ENCODE measurements at places on chromosomes 16 and 17.

GRCh38 chr17:53093391-53093790 is 729.3 kb upstream of the KIF2B start:
- DNase-seq: no peak

- no peak for DNase-seq
Observed at GRCh38 chr16:73058616-73059409, 10.9 kb upstream of the ZFHX3 start.

DNA sequence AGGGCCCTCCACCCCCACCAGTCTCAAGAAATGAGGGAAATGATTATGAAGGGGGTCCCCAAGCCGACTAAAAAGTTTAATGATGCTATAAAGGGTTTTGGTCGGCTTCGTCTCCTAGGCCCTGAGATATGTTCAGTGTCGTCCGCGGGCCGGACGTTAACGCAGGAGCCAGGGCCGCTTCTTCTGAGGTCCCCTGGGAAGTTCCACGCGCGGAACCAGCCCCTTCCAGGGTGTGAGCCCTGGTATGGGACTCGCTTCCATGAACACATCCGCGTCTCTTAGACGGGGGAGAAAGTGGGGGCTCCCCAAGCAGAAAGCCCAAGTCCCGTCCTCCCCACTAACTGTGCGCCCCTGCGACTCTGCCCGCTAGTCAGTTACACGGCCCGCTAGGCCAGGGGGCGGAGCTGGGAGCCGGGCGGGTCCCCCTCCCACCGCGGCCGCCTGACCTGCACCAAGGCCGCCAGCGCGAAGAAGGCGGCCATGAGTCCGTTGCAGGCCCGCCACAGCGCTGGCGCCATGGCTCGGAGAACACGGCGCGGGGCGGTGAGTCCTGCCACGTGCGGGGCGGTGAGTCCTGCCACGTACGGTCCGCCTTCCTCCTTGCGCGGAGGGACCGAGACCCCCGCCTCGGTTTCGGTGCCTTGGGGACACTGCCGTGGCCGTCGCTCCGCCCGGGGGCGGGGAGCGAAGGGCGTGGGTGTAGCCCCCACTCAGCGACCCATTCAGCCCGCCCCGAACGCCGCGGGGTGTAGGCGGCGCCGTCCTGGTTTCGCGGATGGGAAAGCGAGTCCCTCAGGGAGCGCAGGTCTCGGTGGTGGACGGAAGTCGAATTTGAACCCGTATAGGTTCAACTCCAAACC is at the start of gene TMEM220:
TSS of gene TMEM220 (minus strand) at position 690 of the 860 bp plus-strand sequence. CDS start at position 518, 172 bp downstream.
- peak; percentile 66 for DNase-seq

- no peak for DNase-seq
Observed at GRCh38 chr16:16102738-16103137, 120.6 kb downstream of the ABCC6 start.

DNA sequence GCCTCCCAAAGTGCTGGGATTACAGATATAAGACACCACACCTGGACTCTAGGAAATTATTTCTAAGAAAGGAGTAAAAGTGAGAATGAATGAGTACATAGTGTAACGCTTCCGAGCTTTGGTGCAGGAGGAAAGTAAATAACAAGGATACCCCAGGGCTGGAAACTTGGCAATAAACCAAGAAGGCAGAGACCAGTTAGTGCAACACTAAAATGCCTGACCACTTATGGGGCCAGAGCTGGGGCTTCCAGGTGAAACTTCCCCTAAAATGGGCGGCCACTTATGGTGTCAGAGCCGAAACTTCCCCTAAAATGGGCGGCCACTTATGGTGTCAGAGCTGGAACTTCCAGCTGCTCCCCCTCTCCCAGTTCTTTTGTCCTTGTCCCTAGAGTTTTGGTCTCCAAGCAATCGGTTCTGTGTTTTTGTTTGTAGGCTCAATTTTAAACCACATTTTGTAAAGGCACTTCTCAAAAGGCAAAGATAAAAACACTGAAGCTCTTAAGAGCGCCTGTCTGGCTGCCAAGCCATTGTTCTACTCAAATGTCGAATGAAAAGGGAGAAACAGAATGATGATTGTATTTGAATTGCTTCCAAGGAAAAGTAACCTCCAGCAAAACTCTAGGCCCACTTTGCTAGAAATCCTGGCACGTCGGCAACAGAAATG is 63.9 kb downstream of the NXN start:
- DNase-seq: no peak

DNA sequence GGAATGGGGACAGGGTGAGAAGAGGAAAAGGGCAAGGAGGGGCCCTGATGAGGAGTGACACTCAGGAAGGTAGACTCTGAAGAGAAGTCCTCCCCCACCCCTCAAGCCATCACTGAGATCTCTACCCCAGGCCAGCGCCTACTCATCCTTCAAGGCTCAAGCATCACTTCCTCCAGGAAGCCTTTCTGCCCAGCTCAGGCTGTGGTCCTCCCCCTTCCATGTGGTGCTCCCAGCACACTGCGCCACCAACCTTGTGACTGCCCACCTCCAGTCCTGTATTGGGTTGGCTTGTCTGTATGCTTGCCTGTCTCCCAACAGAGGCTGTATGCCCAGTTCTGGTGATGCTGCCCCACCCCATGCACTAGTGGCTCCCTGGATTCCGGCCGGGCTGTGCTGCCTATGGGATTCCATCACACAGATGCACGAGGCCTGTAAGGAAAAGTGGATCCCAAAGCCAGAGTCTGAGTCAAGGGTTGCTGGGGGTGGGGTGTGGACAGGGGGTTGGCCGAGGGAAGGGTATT is 19.8 kb upstream of the ZFP90 start:
- no peak for DNase-seq

DNA sequence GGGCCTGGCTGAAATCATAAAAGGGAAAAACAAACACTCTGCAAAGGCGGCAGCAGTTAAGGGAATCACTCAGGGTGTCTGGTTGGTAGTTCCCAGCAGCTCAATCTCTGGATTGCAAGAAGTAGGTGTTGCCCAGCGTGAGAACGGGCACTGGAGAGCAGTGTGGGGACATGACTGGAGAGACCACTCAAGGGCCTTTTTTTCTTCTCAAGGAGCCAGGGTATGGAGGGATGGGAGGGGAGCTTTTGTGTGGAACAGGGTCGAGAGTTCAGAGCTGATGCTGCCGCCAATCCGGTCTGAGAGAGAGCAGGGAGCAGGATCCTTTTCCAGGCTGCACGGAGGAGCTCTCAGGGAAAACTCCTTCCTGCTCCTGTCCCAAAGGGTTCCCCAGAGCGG is 15.2 kb downstream of the SCNN1B start:
- DNase-seq: peak; percentile 77

DNA sequence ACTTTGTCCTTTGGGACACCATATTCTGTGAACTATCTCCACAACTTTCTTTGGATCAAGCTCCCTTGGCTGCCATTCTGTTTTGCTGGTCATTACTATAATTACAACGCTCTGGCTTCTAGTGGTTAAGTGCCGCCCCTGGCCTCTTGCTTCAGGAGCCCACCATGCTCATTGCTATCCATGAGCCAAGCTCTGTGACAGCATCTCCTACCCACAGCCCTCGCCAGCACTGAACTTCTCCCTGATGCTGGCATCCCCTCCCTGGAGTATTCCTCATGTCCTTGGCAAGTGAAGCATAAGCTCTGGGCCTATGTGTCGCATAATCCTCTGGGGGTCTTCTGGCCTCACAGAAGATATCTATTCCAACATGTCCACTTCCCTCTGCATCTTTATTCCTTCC is 60.6 kb upstream of the DHX40 start:
- DNase-seq: no peak

- no peak for DNase-seq
Observed at GRCh38 chr16:28967156-28967555, 7.4 kb upstream of the SPNS1 start.

DNA sequence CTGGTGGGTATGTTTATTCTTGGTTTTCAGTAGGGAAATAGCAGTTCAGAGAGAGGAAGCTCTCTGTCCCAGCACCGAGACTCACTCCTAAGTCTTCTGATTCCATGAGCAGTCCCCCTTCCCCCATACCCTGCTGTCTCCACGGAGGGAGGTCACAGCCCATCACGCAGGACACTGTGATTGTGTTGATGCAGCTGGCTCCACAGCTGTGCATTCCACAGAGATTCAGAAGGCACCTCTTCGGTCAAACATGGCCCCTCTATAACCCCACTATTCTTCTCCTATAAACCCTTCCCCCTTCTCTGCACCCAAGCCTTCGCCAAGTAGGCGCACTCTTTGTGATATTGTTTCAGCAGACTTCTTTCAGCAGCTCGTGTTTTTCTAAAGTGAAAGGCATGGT is 104.3 kb upstream of the HLF start:
- DNase-seq: no peak

DNA sequence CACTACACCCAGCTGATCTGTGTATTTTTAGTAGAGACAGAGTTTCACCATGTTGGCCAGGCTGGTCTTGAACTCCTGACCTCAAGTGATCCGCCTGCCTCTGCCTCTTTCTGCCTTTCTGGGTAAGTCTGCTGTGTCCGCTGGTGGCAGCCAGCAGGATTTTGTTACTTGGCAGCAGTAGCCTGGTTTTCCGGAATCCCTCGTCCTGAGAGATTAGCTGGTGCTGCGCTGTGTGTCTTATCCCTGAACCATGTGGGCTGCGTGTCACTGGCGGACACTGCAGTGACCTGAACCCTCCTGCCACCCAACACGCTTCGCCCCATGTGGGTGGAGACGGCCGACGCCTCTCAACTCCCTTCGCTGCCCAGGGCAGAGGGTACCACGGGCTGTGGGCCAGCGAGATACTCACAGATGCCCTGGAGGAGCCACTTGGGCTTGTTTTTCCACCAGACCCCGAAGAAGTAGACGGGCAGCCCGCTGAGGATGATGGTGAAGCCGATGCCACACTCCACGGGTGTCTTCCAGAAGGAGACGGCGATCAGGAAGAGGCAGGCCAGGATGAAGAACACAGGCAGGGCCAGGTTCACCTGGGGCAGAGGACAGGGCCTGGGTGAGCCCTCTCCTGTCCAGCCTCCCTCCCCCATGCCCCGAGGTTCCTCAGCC is 35.2 kb downstream of the SLC7A5 start:
- no peak for DNase-seq

- no peak for DNase-seq
Observed at GRCh38 chr17:34654276-34654880, 75.0 kb downstream of the TMEM132E start.

- no peak for DNase-seq
Observed at GRCh38 chr16:11328172-11329070, 16.8 kb upstream of the RMI2 start.

GRCh38 chr16:31471875-31472708 is at the start of gene TGFB1I1:
Gene TGFB1I1, plus strand, starts transcription at chr16:31472152. Its CDS starts 37 bp downstream, at chr16:31472189.
- DNase-seq: no peak

DNA sequence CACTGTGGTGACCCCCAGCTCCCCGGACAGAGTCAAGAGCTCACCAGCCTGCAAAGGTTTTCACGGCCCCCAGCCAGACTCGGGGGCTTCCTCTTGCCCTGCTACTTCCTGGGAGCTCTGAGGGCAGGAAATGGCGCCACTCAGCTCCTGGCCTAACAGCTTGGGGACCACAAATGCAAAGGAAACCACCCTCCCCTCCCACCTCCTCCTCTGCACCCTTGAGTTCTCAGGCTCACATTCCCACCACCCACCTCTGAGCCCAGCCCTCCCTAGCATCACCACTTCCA is 375 bp upstream of the SPN start:
- DNase-seq: no peak

- DNase-seq: no peak
Observed at GRCh38 chr16:67464565-67464964, 16.4 kb downstream of the ATP6V0D1 start.

- no peak for DNase-seq
Observed at GRCh38 chr17:53633856-53634255, 188.9 kb upstream of the KIF2B start.

GRCh38 chr16:47705266-47705665 is 244.1 kb downstream of the PHKB start:
- DNase-seq: no peak

GRCh38 chr16:88202207-88202745 is 180.5 kb upstream of the ZNF469 start:
- no peak for DNase-seq

DNA sequence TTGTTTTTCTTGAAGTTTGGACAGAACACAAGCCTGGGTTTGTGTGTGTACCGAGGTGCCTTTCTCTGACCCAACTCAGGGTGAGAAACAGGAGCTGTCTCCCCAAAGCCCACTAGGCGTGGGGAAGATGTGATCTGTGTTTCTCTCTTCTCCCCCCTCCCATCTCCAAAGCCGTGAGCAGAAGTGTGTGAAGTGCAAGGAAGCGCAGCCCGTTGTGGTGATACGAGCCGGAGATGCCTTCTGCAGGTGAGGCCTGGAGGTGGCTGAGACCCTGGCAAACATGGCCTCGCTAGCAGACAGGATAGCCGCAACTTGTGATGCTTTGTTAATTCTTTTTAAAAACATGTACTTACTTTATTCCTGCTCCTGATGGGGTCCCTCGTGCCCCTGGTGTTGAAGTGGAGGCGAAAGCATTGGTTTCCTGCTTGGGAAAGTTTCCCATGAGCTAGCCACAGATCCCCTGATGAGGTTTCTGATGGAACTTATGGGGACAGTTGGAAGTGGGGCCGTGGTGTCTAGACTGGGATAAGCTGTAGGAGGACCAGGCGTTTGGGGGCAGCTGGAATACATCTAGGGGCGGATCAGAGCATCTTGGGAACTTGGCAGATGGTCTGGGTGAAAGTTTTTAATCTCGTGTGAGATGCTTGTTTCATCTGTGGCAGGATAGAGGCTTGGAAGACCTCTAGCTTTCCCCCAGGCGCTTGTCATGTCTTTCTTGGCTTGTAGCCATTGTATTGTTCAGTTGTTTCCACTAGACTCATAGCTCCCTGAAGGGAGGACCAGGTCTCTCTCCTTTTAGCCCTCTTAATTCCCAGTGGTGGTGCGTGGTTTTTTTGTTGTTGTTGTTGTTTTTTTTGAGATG is 893 bp downstream of the CTU2 start:
- DNase-seq: no peak

DNA sequence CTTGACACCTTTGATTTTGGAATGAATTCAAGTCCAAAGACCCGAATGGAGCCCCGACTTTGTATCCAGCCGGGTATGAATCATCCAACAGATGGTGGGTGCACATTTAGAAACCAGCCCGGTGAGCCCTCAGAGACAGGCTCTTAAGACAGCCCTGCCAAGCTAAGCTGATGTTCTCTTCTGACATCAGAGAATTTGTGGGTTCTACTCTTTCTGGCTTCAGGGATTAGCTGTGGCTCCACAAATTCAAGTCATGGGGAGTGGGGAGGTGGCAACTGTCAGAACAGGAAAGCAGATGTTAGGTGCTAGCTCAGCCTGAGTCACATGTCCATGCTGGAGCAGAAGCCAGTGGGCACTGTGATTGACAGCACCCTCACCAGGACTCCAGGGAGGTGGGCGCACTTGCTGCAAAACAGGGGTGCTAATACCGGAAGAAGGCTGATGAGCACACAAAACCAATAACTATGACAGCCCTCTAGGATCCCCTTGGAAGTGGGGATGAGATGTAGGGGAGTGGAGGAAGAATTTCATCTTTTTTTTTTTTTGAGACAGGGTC is 31.4 kb upstream of the XYLT2 start:
- DNase-seq: no peak

DNA sequence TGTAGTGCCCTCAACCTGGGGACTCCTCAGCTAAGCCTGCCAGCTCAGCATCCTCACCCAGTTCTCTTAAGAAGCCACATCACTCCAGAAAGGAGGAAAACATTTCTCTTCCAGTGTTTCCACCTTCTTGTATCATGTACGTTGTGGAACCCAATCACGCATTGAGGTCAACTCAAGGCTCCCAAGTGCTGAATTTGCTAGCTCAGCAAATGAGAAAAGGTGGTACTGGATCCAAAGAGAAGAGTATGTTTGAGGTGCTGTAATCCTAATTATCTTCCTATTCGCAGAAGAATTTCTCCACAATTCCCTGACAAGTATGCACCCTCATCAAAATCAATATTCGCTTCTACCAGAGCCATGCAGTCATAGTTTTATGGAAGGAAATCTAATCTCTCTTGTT is 335.0 kb upstream of the C16orf82 start:
- DNase-seq: no peak

All from prostate gland (tissue), 2 donors.